Activated naive CD8-positive, alpha-beta T cell treated with anti-CD3 and anti-CD28 coated beads, Interleukin-2, amount 10 ng/mL, durations not matched to agents 7 days and 5 days (primary cell): ENCODE measurements at places on chromosomes 2 and 18. TPM values are rescaled to one million over a fixed set of nuclear protein-coding genes. Genes with fewer than 3 reads are reported as not detected.

The IL36G gene
- total RNA-seq: not detected

The HOXD8 gene
- total RNA-seq: not detected

The SNTG2 gene
- 2.9 TPM for total RNA-seq

The B3GNT7 gene
- 0.37 TPM for total RNA-seq

DNA sequence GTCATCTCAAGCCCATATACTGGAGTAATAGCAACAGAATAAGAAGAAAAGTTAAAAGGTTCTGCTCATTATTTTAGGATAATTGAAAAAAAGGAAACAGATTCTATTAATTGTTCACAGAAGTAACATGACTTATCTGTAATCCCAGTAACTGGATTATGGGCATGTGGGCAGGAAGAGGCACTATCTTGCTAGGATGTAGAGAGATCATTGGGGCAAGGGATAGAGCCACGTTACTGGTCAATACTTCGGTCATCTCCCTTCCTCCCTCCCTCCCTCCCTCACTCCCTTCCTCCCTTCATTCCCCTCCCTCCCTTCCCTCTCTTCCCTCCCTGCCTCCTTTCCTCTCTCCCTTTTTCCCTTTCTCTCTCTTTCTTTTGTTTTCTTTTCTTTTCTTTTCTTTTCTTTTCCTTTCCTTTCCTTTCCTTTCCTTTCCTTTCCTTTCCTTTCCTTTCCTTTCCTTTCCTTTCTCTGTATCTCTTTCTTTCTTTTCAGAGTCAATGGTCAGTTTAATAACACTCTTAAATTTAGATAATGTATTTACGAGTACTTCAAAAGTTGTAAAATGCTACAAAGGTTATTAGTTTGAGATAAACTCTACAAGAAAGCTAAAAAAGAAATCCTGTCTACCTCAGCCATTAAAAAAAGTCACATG, 82.8 kb downstream of the FHOD3 start:
- DNase-seq: no peak

DNA sequence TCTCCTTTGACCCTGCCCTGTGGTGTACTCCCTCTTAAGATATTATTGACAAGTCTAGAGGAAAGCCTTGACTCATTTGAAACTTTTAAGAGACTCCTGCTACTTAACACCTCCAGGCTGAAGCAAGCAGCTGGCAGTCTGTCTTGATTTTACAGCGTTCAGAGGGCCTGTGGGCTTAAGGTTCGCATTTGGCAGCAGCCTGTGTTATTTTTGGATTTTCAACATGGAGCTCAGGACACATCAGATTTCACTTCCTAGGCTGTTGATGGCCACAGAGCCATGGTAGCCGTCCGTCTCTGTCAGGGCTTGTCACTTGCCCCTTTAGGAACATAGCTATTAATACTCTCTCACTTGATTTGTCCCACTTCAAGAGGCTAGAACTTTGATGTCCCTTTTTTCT, 73.6 kb downstream of the VWA3B start:
- no peak for DNase-seq

DNA sequence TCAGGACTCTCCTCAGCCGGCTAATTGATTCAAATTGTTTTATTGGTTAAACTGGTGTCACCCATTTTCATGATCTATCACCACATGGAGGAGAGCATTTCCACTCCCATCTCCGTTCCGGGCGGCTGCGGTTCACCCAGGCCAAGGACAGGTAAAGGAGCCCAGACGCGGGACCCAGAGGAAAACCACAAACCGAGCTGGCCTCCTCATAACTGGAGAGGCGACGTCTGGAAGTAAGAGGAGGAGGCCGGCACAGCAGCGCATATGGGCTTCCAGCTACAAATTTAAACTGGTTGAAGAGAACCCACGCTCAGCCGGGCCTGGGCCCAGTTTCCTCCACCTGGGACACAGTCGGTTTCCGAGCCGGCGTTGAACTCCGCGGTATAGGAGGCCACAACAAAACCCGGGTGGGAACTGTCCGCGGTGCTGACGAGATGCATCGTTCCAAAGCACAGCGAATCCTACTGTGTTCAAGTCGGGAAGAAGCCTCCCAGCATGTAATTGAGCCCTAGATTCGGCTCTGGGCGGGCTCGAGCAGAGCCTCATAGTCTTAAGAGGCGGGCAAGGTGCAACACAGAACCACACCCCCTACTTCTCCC, 3.0 kb upstream of the SKOR2 start:
- DNase-seq: peak; percentile 63

GRCh38 chr2:76640905-76641304, 881.3 kb downstream of the LRRTM4 start:
- no peak for DNase-seq

DNA sequence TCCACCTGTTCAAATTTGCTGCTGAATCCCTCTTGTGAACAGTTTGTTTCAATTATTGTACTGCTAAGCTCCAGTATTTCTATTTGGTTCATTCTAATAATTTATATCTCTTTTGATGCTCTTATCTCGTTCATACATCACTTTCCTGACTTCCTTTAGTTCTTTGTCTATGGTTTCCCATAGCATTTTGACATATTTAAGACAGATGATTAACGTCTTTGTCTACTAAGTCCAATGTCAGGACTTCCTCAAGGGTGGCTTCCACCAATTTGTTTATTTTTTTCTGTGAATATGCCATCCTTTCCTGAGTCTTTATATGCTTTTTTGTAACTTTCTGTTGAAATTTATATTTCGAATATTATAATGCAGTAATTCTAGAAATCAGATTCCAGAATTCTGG, 9.6 kb downstream of the PIGN start:
- DNase-seq: no peak

DNA sequence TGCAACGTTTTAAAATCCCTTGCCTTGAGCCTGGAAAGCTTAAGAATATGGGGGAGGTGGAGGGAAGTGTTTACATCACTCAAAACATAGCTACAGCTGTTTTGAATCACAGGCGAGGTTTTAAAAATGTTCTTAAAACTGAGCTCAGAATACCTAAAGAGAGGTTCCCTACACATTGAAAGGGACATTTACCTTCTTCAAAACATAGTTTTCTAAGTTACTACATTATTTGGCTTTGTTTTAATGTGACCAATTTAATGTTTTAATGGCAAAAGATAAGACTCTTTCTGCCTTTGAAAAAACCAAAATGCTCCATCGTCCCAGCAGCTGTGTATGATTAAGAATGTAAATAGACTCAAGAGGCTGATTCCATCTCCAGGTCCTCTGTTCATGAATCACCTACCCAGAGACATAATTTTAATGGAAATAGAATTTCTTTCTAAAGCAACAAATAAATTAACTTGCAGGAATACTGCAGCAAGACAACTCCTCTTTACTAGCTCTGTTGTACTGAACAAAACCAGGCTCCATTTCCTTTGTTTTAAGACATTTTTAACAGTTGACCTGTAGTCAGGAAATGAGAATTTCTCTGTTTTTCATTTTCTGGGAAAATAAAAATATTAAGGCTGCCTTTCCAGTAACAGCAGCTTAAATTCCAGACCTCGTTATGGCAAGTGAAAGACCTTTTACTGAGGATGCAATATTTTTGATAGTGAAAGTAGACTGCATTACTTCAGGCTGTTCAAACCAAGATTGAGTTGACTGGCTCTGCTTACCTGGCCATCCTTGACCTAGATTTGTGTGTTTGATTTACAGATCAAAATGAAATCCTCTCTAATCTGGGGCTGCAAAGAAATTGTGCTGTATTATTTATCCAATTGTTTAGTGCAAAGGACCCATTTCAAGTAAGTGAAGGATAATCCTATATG, 33.7 kb upstream of the WDR75 start:
- DNase-seq: no peak

DNA sequence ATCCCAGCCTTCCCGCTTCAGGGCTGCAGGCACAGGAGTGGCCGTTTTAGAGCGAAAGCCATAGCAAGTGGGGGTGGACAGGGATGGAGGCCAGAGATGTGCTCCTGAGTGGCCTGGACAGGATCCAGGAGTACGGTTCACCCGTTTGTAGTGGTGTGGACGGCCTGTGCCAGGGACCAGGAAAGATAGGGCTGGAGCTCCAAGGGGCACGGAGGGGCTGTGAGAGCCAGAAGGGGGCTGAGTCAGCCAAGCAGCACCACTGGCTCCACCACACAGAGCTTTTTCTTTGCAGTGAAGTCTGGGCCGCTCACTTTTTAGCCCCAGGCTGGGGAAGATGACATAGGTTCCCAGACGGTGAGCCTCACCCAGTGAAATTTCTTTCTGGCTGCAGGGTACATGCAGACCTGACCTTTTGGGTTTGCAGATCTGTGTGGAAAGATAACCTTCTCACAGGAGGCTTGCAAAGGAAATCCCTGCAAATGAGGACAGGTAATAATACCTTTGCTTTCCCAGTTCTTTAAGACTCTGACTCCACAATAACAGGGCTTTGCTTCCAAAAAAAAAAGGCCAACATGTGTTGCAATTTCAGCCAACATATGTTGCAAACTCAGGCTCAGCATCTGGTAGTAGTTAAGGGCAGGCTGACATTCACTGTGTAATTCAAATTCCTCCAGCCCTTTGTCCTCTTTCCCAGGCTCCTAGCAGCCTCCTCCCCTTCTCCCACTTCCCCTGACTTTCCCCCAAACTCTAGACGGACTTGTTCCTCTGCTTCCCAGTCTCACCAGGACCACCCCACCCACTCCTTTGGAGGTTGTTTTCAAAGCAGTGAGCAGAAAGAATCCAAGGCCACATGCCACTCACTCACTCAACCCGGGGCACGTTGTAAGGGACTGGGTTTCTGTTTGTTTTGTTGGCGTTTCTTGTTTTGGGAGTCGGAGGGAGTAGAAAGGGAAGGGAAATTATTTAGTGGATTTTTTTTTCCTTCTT, 20.3 kb upstream of the LAPTM4A start:
- no peak for DNase-seq

DNA sequence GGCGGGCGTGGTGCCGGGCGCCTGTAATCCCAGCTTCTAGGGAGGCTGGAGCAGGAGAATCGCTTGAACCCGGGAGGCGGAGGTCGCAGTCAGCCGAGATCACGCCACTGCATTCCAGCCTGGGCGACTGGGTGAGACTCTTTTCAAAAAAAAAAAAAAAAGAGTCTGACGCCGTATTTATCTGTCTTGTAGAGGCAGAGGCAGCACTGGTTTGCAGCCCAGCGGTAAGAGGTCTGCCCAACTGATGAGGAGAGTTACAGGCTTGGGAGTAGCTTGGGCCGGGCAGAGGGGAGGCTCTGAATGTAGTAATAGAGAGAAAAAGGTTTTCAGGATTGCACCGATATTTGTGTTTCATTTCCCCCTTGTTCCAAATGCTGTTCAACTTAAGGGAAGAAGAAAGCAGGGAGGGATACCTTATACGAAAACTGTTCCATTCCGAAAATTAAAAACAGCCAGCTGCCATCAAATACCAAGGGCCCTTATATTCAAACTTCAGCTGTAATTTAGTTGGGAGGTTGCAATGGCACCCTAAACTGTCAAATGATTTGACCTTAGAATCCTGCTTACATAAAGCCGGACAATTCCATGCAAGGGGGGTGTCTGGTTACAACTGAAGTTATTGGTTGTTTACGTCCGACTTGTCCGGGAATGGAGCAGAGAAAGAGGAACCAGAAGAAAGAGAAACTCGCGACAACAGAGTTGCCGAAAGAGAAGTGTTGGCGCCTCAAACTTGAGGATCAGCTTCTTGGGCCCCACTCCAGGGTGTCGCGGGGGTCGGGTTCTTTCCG, 9.2 kb upstream of the SP9 start:
- no peak for DNase-seq

- no peak for DNase-seq
Measured at GRCh38 chr2:54545702-54546450, 89.7 kb downstream of the SPTBN1 start.

- DNase-seq: no peak
Measured at GRCh38 chr2:127647242-127648190, 1.6 kb downstream of the GPR17 start.

DNA sequence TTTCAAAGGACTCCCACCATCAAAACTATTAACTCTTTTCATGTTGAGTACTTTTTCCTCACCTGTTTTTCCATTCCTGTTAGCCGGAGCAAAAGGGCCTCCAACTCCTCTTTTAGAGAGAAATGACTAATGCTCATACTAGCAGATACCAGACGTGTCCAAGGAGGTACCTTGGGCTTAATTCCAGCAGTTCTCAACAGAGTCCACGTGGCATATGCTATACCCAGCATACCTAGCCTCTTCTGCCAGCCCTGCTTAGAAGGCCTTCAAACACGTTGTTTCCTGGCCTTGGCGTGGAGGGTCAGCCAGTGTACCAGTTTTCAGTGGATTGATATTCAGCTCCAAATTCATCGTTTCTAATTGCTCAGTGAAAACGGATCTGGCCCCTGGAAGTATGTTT, 123.9 kb downstream of the MGAT5 start:
- no peak for DNase-seq

GRCh38 chr18:46293742-46294181, 189.6 kb downstream of the HAUS1 start:
- no peak for DNase-seq
